ENCODE measurements at places on chromosomes 16 and 17.

GRCh38 chr17:6450926-6451832 lies 6.9 kb downstream of the PIMREG start:
- no peak for DNase-seq

DNA sequence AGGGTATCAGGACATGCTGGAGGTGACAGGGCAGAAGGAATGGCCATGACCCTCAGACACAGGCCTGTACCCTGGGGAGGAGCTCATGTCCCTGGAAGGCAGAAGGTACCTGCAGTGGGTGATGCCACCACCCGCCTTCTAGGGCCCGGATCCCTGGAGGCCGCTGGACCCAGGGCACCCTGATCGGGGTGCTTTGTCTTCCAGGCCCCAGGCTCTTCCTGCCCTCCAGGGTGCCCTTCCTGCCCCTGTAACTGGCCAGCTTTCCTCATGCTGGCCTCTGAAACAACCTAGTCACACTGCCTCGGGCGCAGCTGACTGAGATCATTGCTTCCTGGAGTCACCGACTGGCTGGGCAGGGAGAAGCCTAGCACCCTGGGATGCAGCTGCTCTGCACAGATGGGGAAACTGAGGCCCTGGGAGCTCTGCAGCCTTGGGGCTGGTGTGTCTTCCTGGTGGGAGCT lies 5.8 kb downstream of the ADCY7 start:
- DNase-seq: no peak

DNA sequence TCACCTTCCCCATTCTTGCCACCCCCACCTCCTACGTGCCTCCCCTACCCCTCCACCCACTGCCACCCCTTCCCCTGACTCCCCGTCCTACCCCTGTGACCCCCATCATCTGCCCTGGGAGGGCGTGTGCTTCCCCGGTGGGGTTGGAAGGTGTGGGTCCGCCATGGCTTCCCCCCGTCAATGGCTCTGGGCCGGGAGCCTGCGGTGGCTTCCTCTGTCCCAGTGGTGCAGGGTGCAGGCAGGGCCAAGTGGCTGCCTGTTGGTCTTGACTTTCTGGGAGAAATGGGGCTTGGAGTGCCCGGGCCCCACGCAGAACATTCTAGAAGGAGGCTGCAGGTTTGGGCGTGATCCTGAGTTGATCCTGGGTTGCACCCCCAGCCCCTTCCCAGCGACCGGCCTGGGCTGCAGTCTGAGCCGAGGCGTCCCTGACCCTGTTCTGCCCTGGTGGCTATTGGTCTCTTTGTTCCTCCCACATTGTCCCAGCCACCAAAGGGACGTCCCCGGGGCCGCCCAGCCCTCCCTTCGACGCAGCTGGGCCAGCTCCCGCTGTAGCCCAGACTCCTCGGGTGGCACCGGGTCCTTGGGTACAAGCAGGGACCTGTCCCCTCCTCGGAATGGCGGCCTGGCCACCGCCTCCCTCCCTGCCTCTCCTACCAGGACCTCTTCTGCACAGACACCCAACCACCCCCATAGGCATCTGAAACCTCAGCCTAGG lies 25.7 kb downstream of the GSE1 start:
- no peak for DNase-seq

GRCh38 chr16:25066426-25066746 lies 45.2 kb upstream of the LCMT1 start:
- no peak for DNase-seq

GRCh38 chr17:50358177-50358576 lies 12.3 kb downstream of the XYLT2 start:
- DNase-seq: no peak

- no peak for DNase-seq
Measured at GRCh38 chr16:3754081-3754703, 36.9 kb upstream of the TRAP1 start.

Data from activated CD4-positive, alpha-beta T cell treated with anti-CD3 and anti-CD28 coated beads, Interleukin-2, amount 50 U/mL, for 1 hour (primary cell).